ENCODE measurements at places on chromosomes 7 and 10.

DNA sequence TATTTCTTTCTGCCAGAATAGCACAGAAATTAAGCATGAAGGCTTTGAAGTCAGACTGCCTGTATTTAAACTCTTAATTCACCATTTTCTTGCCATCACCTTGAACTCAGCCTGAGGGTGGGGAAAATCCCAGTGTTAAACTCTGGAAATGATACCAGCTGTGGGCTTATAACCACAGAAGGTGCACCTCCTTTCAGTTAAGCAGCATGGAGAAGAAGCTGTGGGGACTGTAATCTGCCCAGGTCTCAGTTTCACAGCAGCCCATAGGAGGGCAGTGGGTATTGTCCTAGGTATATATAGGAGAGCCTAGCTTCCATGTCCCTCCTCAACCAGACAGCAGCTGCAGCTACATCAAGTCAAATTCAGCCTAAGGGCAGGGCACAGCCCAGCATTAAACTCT is 241.6 kb downstream of the HPSE2 start:
- no peak for DNase-seq

DNA sequence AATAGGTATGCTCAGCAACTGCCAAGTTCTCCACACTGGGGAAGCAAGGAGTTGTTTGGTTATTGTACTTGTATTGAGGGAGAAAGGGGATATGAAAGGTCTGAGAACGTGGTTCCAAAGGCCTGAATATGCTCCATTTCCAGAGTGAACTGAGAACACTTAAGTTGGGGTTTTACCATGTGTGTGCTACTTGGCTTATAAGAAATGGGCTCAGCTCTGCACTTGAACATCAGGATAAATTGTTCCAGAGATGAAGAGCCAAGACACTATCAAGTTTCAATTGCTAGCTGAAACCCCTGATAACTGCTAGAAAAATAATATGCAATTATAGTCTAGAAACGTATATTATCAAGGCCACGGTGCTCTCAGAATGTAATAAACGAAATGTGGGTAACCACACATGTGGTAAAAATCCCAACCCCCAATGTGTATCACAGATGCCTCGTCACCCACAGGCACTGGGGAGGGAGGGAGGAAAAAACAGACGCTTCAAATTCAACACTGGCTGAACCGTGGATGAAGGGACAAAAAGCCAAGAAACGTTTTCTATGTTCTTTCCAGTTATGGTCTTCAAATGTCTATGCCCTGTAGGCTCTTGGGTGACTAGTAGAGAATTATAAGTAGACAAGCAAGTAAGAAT is 16.3 kb downstream of the ELMO1 start:
- no peak for DNase-seq

DNA sequence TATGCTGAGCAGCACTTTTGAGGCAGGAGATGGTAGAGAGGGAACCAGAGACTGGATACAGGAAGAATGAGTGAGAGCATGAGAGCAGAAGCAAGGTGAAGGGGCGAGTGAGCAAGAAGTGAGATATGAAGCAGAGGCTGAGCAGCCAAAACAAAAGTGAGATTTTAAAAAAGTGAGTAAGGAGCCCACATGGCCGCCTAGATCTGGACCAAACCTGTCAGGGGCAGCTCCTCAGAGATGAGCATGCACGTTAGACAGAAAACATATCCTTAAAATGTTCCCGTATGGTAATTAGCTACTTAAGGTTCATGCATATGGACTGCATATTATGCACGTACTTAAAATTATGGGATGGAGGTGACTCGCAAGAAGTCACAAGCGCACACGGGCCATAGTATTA is 22.5 kb downstream of the TMEM176A start:
- no peak for DNase-seq

DNA sequence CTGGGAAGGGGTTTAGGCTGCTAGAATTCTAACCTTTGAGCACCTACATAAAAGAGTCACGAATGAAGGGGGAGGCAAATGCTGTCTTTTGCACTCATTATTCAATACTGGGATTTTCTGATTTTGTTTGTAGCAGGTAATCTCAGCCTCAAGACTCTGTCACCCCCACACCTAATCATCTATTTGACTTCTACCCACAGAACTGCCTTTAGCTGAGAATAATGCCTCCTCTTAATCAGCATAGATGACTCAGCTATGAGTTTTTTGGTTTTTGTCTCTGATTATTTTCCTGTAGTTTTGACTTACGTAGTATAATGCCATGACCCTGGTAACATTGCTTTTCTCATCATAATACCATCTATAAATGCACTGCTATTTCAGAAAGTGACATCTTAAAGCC is 42.7 kb upstream of the CACNB2 start:
- no peak for DNase-seq

DNA sequence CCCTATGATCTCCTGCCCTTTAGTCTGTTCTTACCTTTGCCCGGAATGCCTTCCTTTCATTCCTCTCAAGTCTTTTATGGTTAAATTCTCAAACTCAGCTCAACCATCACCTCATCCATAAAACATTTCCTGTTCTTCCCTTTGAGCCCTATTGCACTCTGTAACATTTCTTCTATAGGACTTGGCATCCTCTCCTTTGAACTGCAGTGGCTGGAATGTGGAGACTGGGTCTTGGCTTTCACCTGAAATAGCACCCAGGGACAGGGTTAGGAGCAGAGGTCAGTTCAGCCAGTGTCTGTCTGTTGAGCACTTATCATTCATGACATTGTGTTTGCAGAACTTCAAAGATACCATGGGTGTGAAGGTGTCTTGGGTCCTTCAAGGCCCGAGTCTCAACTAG is 7.2 kb downstream of the NFE2L3 start:
- DNase-seq = no peak

- DNase-seq = no peak
Observed at GRCh38 chr7:87144173-87144657, 8.0 kb upstream of the DMTF1 start.

DNA sequence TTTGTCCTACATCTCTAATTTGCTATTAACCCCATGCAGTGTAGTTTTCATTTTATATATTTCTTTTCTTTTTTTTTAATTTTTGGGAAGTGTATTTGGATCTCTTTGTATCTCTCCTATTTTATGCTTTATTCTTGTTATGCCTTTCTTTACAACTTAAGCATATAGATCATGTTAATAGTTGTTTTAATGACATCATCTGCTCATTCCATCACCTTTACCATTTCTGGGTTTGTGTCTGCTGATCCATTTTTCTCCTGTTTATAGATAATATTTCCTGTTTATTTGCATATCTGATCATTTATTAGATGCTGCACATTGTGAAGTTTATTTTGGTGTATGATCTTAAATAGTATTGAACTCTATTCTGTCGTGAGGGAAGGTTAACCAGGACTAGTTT is 13.7 kb downstream of the COPG2 start:
- no peak for DNase-seq
